Smooth muscle cell of the brain vasculature (primary cell): ENCODE measurements at places on chromosomes 2 and 18.

GRCh38 chr2:240784629-240785423 is 35.2 kb downstream of the KIF1A start:
- DNase-seq: no peak

- no peak for DNase-seq
These were observed 242.1 kb downstream of the ALPK2 start for GRCh38 chr18:58386780-58387179.

DNA sequence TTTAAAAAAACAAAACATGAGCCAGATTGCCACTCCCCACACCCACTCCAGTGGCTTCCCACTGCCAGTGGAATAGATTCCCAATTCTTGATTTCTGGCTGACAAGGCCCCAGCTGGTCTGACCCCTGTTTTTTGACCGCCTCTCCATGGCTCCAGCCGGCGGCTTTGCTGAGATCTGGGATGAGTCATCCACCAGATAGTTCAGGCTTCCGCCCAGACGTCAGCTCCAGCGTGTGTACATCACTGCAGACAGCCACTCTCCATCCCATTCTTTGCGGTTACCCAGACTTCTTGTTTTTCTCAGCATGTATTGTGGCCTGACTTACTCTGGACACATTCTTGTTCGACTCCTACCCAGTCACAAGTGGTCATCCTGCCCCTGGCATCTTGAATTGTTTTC is 227.9 kb downstream of the GBX2 start:
- peak; percentile 91 for DNase-seq

GRCh38 chr2:43399515-43400264 is 173.3 kb upstream of the ZFP36L2 start:
- DNase-seq: no peak

- DNase-seq: no peak
These were observed 132.9 kb upstream of the SIX2 start for GRCh38 chr2:45141883-45142866.

- no peak for DNase-seq
These were observed 53.3 kb downstream of the TWSG1 start for GRCh38 chr18:9387891-9388290.

DNA sequence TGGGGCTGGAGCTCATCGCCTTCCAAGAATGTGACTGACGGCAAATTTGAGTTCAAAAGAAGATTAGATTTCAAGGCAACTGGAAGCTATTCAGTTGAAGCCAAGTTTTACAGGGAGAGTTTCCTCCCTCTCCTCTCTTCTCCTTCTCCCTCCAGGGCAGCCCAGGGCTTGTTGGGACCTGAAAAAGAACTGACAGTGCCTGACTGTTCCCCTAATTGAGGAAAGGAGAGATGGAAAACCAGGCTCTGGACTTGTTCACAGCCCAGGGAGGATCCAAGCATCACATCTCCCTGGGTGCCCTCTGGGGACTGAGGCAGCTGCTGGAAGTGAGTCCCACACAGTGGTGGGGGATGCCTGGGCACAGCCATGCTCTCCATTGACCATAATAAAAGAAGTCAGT is 88.1 kb downstream of the THNSL2 start:
- DNase-seq: no peak

DNA sequence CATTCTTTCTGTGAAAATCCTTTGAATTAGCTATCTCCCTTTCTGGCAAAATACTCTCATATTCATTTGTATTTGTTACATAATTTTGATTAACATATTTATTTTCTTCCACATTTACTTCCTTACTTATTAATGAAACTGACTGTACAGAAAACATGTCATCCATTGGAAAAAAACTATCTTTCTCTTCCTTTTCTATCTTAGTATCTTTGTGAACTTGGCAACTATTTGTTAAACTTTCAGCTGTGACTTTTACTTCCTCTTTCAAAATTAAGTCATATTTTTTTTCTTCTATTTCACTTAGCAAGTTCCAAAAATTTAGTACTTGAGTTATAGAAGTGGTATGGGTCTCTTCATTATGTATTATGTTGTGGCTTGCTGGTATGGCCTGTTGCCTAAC is 2.6 kb downstream of the RAD51AP2 start:
- DNase-seq: no peak

GRCh38 chr2:138086576-138086975 is 122.3 kb downstream of the HNMT start:
- no peak for DNase-seq

- DNase-seq: no peak
These were observed 313.0 kb upstream of the NRXN1 start for GRCh38 chr2:51344886-51345285.

- no peak for DNase-seq
These were observed 161.7 kb upstream of the ZNF236 start for GRCh38 chr18:76660571-76661192.

DNA sequence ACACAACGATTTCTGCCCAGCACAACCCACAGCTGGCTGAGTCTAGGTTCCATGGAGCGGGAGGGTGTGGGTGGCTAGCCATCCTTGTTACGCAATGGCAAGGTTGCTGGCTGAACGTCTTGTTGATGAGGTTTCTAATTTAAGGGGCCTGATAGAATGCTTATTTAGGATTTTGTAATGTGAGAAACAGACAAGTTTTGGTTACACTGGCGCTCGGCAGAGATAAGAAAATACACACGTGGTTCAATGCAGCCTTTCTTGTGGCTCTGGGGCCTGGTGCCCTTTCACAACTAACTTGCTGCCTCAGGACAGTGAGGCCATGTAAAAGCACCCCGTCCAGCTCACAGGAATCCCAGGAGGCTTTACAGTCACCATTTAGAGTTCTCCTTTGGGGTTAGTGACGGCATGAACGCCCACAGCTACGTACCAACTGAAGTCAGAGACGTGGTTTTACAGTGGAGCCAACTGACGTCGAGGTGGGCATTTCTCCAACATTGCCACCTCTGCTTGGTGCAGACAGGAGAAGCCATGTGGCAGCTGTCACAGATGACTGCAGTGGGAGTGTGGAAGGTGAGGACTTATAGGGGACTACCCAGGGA is 29.7 kb upstream of the PIEZO2 start:
- DNase-seq: no peak

GRCh38 chr2:24978661-24979060 is 6.9 kb upstream of the DNAJC27 start:
- DNase-seq: no peak

- DNase-seq: no peak
These were observed 128.0 kb downstream of the NFATC1 start for GRCh38 chr18:79523736-79524180.

DNA sequence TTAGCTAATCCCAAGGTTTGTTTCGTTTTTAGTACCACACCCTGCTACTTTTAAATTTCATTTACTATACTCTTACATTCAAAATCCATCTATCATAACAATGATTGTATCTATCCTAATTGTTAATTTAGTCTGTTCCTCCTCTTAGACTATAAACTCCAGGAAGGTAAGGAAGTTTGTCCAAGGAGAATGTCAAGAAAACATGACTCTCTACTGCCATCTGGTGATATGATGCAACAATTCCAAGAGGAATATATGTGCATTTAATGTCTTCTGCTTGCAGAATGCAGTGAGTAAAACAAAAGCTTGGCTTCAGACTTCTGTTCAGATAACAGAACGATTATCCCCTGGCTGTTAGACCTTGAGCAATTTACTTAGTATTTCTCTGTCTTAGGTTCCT is 1267.1 kb downstream of the LRP1B start:
- no peak for DNase-seq

- no peak for DNase-seq
These were observed 71.2 kb downstream of the STK25 start for GRCh38 chr2:241437179-241437578.

- no peak for DNase-seq
These were observed 16.1 kb downstream of the MAPRE3 start for GRCh38 chr2:26986576-26986975.

DNA sequence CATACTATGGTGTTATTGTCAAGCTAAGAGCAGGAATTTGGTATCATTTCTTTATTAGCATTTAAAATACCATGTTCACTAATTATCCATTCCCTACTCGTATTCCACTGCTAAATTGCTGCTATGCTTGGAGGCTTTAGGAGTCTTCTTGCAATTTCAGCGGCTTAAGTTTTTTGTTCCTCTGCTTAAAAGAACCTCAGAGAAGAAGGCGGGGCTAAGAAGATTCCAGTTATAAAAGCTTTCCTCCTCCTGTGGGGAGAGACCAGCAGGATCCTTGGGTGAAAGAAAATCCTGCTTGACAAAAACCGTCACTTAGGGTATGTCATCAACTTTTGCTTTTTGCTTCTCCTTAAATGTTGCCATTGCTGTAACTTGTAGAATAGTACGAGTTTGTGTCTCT is at the start of gene TRPM8:
TSS of gene TRPM8 (plus strand) at position 258 of the 400 bp plus-strand sequence. CDS start 9,165 bp downstream, outside the sequence.
- DNase-seq: no peak

- no peak for DNase-seq
These were observed at the start of gene DYTN for GRCh38 chr2:206718296-206718695. DYTN (minus strand) TSS chr2:206718396; CDS start chr2:206718279, 117 bp downstream.

- no peak for DNase-seq
These were observed 185.4 kb downstream of the SNTG2 start for GRCh38 chr2:1136067-1136466.

- no peak for DNase-seq
These were observed 24.5 kb downstream of the TYMS start for GRCh38 chr18:681985-682384.

- DNase-seq: no peak
These were observed 36.3 kb upstream of the ITM2C start for GRCh38 chr2:230828272-230828961.

- DNase-seq: no peak
These were observed 42.5 kb upstream of the ACAA2 start for GRCh38 chr18:49855711-49856415.

DNA sequence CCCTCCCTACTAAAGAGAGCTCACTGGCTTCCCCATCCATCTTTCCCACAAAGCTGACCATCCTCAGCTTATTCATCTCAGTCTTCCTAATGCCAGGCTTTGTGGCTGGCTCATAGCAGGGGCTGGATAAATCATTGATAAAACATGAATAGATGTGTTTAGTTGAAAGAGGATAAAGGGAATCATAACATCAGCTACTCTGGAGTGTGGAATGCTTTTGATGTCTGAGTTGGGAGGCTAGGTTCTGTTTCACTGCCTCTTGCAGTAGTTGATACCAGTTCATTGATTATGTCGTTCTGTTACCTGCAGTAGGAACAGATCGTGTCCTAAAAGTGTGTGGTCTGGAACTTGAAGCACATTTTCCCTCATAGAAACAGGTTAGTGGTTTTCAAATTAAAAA is 66.3 kb upstream of the HK2 start:
- DNase-seq: no peak

GRCh38 chr2:18104595-18105224 is 226.2 kb downstream of the KCNS3 start:
- no peak for DNase-seq

DNA sequence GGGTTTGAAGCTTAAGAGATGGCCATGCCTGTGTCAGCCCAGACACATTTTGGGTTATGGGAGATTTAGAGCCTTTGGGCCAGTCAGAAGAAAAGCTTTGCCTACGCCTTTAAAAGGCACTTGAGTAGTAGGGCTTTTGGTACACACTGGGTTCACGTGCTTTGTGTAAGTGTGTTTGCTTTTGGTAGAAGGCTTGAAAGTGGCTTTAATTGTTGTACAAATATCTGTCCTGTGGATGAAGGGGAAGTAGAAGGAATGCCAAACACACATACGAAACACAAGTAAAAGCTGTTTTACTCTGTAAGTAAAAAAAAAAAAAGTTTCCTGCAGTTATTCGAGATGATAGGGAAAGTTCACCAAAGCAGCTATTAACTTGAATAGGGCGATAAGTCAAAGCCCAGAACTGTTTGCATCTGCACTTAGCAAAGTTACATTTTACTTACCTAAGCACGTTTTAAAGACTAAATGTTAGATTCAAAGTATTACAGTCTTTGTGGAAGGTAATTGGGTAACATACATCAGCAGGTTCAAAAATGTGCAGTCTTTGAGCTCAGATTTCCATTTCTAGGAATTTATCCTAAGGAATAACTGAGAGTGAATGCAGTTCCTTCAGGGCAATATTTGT is 75.4 kb downstream of the STK25 start:
- no peak for DNase-seq

DNA sequence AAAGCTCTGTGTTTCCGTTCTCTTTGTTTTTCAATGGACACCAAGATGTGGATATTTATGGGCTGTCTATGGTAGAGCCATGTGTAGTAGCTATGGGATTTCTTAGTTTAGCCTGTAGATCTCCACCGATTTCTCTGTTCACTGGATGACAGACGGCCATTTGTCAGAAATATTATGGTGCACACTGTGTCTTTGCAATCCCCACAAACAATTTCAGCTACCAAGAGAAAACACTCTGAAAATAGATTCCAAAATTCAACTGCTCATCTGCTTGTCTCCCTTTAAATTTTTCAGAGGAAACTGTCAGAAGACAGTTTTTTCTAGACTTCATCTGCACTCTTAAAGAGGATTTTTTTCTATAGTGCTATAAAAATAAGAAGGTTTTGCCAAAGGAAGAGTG is 166.8 kb downstream of the CD226 start:
- no peak for DNase-seq

DNA sequence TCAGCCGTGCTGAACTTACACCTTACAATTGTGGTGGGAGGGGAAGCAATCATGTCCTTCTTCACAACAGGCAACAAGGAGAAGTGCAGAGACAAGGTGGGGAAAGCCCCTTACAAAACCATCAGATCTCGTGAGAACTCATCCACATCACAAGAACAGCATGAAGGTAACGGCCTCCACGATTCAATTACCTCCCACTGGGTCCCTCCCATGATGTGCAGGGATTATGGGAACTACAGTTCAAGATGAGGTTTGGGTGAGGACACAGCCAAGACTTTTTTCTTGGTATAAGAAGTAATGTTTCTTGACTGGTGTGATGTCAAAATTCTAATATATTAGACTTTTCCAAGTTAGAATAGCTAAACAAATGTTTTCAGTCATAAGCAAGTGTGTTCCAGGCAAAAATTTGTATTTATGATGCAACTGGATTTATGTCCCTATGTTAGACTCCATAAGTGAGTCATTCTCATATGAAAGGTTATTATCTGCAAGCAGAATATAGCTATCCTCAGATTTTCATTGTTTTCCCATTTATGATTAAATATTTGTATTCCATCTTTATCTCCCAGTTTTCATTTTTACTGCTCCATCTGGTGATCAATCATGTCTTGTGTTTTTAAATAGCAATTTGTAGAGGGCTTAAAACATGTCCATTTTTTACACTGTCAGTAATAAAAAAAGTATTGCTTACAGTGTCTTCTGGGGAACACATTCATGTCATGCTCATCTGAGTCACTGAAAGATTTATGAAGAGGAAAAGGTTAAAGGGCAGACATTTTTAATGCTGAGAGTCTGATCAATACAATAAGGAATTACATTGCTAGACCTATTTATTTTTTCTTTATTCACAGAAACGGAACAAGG is 995.2 kb upstream of the CDH2 start:
- DNase-seq: no peak

GRCh38 chr2:151560289-151560688 is 150.6 kb downstream of the RIF1 start:
- DNase-seq: no peak

GRCh38 chr2:159616286-159616701 is at the start of gene BAZ2B:
BAZ2B (minus strand) TSS chr2:159616548; CDS start chr2:159478719, 137,829 bp downstream.
- DNase-seq: peak; percentile 52

GRCh38 chr2:45699032-45699658 is 47.7 kb downstream of the PRKCE start:
- peak; percentile 23 for DNase-seq
